Stimulated activated CD8-positive, alpha-beta memory T cell treated with anti-CD3 and anti-CD28 coated beads, Interleukin-15, amount 100 ng/mL, for 24 hours (primary cell): ENCODE measurements at places on chromosomes 3 and 15.

GRCh38 chr3:12073106-12073505 lies 68.9 kb downstream of the SYN2 start:
- DNase-seq: no peak

- DNase-seq: no peak
Observed at GRCh38 chr3:66038726-66039589, at the start of gene MAGI1. Gene MAGI1 (minus strand): TSS chr3:66038918. CDS start chr3:66038308, 610 bp downstream.

DNA sequence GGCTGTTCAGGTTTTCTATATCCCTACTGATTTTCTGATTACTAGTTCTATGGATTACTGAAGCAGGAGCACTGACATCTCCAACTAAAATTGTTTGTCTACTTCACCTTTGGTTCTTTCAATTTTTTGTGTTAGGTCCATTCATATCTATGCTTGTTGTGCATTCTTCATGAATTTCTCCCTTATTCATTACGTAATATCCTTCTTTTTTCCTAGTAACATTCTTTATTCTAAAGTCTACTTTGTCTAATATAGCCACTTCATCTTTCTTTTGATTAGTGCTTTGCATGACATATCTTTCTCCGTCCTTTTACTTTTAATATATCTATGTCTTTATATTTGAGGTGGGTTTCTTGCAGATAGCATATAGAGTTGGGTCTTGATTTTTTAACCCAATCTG lies 116.3 kb upstream of the BHLHE40 start:
- no peak for DNase-seq

DNA sequence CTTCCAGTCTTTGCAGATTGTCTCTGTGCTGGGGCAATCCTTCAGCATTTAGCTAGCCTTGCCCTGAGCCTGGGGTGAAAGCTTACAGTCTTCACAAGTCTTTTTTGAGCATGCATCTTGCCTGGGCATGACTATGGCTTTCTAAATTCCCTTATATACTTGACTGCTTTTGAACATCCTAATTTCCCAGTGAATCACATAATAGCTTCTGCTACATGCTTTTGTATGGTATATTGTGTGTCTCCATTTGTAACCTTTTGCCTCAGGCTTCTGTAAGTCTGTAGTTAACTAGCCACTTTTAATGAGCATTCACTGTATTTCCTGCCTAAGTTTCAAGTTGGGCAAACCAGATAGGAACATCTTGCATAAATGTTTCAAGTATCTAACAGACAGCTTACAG lies 76.8 kb downstream of the CHCHD4 start:
- DNase-seq: no peak

- DNase-seq: no peak
Observed at GRCh38 chr3:133830071-133830470, 24.5 kb downstream of the SRPRB start.
